ENCODE measurements at places on chromosomes 6 and 20.

DNA sequence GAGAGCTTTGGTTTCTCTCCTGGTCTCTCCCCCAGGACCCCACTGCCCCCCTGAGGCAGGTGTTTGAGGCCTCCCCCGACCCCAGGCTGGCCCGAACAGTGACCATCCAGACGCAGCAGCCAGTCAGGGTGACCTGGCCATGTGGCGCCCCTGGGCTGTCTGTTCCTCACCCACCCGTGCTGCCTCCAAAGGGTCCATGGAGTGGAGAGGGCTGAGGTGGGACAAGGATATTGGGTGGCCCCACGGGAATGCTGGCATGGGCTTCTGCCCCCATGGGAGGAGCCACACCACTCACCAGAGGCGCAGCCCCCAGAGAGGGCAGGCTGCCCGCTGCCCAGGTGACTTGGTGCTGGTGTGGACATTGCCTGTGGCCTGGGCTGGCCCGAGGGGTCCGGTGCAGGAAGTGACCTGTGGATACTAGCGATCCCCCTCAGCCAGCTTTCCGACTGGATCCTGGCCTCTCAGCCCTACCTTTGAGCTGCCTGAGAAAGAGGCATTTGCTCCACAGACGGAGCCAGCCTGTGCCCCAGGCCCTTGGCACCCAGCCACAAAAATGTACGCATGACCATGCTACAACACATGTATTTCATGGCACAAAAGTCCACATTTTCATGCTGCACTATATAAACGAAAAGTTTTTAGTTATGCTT, 50.8 kb downstream of the BCAS4 start:
- DNase-seq = no peak

GRCh38 chr6:71222671-71223070, 65.9 kb upstream of the OGFRL1 start:
- peak; percentile 42 for DNase-seq

DNA sequence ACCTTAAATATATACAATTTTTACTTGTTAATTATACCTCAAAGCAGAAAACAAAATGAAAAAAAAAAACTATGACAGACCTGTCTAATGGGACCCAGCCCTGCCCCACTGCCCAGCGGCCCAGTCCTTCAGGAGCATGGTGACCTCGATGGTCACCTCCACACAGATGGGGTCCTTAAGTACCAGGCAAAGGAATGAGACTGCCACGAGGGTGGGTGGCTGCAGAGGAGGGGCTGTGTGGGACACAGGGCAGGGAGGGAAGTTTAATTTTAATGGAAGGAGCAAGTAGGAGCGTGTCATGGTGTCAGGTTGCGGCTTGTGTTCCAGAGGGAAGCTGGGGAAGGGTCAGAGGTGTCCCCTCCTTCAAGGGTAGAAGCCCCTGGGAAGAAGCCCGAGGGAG, 28.6 kb downstream of the GABRR2 start:
- no peak for DNase-seq

DNA sequence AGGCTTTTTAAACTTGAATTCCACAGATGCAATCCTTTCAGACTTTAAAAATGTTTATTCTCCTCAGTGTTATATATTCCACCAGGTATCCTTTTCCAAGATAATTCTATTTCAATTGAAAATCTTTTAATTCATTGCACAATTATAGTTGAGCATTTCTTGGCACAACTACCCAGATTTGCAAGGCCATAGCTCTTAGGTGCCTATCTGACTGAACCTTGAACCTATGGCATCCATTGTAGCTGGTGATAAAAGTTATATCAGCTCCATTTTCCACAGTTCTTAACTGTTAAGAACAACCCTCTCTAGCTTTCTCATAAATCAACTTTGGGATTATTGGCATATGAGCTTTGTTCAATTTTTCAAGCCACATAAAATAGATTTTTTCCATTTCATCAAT, 42.4 kb downstream of the PACRG start:
- no peak for DNase-seq

DNA sequence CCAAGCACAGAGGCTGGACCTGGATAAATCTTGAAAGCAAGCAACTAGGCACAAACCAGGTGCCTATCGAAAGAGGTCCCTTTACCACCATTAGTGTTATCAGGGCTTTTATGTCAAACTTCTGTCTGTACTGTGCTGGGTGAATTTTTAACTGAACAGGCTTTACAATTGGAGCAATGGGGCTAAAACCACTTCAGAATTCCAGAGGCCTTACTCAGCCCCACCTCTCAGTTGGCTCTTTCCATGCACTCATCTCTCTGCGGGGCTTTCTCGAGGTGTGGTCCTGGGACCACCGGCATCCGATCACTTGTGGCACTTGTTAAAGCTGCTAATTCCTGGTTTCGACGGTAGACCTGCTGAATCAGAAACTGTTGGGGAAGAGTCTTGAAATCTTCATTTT, 232.5 kb downstream of the SOX4 start:
- DNase-seq = no peak

GRCh38 chr6:27544612-27545260, 71.8 kb upstream of the ZNF184 start:
- no peak for DNase-seq

DNA sequence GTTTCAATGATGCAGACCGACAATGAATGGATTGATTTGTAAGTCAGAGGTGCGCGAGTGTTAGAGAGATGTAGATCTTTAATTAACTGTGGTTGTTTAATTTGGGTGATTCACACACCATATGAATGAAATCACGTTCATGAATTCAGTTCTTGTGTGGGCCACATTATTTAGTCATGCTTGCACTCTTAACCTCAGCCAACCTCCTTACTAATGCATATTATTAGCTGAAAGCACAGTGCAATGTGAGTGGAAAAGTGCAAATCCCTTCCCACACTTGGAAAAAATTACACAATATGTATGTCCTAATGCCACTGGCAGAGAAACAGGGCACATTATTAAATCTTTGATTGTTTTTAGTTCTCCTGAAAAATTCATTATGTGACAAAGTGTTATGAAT, 512.5 kb downstream of the BCKDHB start:
- DNase-seq = no peak
